ENCODE measurements at places on chromosomes 13 and 19.

DNA sequence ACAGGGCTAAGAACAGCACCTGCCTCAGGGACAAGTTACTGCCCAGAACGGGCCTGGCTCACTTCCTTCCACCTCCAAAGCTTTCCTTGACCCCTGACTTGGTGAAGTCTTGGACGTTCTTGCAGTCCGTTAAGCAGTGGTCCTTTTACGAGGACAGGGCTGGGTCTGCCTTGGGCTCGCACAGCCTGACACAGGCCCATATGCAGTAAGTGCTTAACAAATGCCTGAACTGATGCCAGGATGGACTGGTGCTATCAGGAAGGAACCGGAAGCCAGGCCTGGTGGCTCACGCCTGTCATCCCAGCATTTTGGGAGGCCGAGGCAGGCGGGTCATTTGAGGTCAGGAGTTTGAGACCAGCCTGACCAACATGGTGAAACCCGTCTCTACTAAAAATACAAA is 1.8 kb upstream of the PLK5 start:
- DNase-seq, result no peak

DNA sequence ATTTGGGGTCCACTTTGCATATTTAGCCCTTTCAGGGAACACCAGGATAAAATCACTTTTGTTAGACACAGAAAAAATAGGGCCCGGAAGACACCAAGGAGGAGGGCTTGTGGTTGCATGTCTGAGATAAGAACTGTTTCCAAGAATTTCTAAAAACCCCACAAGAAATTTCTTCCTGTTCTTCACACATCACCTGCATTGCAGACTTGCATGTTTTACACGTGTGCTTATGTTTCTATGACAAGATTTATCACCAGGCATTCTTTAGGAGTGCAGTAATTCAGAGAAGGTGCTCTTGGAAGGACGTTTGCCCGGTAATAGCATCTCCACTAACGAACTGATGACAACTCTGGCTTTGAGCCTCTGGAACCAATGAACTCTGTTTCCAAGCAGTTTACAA is 7.1 kb upstream of the ACTL9 start:
- no peak for DNase-seq

DNA sequence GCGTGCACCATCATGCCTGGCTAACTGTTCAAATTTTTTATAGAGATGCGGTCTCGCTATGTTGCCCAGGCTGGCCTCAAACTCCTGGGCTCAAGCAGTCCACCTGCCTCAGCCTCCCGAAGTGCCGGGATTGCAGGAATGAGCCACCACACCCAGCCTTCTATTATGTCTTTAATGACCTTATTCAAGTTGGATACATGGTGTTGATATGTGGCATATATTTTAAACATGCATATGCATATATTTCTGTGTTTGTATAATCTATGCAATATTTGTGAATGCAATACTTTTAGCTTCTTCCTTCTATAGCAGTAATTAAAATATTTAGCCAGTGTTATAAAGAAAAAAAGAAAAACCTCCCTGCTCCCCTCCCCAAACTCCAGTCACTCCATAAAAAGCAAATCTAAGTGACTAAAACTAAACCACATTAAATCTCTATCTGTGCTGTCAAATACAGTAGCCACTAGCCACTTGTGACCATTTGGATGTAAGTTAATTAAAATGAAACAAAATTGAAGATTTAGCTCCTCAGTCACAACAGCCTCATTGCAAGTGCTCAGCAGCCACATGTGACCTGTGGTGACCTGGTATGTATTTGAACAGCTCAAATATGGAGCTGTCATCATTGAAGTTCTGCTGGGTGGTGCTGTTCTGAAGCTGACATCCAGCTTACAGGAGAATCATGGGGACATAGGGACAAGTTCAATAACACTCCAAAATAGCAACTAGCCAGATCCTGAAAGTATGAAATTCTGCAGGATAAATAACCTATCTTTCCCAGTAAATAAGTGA is 27.4 kb downstream of the FCGBP start:
- no peak for DNase-seq

DNA sequence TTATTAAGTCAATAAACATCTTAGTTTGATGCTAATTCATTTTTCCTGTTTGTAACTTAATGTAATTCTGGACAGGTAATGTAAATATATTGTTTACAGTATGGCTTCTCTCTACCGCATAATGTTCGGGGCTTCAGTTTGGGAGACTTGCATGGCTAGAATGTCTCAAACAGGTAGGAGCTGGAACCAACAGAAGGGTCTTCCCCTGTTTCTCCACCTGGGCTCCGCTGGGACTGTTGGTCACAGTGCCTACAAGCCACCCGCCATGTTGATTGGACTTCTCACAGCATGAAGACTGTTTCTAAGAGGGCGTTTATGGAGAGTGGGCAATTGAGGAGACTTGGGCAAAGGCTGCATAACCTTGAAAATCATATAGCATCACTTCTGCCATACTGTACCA is 148.6 kb downstream of the UFM1 start:
- no peak for DNase-seq

DNA sequence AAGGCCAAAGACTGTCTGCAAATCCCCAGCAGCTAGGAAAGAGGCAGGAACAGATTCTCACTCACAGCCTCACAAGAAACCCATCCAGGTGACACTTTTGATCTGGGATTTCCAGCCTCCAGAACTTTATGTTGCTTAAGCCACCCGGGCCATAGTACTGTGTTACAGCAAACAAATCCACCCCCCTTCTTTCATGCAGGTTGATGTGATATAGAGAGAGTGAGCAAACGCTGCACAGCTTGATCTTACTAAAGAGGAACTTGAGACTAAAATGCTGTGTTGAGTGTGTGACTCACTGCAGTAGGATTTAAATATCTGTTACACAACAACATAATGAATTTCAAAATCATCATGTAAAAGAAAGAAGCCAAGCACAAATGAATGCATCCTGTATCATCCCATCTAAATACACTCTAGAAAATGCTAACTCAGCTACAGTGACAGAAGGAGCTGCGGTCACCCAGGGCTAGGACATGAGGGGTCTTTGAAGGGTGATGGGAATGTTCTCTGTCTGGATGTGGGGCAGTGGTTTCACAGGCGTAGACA is 32.2 kb downstream of the RCBTB2 start:
- DNase-seq, result no peak

DNA sequence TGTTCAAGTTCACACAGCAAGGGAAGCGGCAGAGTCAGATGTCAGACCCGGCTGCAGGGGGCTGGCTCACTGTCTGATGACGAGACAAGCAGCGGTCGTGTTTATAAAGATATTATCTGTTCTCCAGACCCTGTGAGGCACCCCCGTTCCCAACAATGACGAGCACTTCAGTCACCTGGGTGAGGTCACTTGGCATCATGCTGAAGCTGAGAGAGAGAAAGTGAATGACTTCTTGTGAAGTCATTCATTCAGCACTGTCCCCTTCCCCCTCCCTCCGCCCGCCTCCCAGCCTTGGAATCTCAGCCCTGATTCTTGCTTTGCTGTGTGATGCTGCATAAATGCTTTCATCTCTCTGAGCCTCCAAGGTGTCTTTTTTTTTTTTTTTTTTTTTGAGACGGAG is 4.9 kb upstream of the LYPD3 start:
- DNase-seq, result peak; percentile 75

- no peak for DNase-seq
Observed at GRCh38 chr13:27704681-27705080, 83.0 kb downstream of the POLR1D start.

Data from activated T-cell treated with anti-CD3 and anti-CD28 coated beads, Interleukin-2, amount 50 U/mL, for 1 hour (primary cell).